ENCODE measurements at places on chromosomes 1 and 21.

GRCh38 chr1:18773753-18774152 lies 85.7 kb downstream of the TAS1R2 start:
- DNase-seq = no peak

DNA sequence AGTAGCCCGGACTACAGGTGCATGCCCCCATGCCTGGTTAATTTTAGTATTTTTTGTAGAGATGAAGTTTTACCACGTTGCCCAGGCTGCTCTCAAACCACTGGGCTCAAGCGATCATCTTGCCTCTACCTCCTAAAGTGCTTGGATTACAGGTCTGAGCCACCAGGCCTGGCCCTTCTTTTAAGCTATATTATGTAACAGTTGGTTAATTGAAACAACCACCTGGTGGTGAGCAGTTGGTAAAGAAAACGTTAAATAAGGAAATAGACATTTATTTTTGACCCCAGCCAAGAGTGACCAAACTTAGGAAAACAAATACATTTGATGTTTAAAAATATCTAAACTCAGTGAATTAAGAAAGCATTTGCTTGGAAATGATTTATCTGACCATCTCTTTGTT lies 12.1 kb upstream of the PDC start:
- DNase-seq = no peak

GRCh38 chr1:94011709-94012595 lies 102.7 kb upstream of the GCLM start:
- DNase-seq = no peak

DNA sequence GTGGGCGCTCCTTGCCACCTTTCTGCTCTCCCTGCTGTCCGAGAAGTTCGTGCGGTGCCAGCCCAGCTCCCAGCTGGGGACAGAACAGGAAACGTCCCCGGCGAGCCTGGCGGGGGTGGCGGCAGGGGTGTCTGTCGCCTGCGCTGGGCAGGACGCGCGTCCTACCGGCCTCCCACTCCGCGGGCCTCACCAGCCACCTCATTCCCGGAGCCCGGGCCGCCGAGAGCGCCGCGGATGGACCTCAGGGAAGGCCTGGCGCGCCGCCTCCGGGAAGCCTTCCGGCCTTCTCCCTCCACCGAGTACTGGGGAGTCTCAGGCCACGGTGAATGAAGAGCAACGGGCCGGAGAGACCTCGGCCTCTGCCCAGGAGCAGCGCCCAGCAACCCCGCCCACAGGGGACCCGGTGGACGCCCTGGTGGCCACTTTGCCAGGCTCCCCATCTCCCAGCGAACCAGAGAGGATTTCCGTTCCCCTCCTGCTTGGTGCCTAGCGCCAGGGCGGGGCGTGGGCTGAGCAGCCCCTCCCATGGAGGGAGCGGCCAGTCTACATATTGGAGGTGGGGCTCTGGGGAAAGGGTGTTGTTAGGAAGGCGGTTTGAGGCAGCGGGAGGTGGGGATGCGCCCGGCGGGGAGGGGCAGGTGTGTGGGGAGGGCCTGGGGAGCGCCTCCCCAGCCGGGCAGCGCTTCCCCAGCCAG lies 9.5 kb upstream of the TNFRSF14 start:
- peak; percentile 73 for DNase-seq

DNA sequence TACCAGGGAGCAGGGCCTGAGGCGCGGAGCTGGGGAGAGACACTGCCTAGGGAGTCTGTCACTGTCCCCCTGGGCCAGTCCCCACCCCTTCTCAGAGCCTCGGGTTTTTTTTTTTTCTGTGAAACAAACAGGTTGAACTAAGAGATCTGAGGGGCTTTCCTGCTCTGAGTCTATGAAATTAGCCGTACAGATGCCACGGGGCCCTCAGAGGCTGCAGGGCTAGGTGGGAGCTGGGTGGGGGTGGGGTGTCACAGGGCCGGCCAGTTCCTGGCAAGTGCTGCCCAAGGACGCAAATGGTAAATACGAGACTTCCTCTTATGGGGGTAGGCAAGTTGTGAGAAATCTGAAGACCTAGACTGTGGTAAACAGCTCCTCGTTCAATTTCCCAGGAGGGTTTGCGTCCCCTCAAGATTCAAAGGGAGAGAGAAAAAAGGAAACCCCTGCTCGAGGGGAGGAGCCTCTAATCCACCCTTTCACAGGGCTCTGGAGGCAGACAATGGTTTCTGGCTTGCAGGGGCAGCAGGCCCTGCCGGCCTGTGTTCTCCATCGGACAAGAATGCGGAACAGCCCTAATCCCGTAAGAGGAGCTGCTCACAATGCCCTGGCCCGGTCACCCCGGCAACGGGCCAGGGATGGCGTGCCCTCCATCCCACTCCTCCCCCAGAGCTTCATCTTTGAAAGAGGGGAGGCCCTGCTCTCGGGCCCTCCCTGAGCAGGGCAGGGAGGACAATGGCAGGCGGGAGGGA lies 7.8 kb downstream of the NUAK2 start:
- no peak for DNase-seq

DNA sequence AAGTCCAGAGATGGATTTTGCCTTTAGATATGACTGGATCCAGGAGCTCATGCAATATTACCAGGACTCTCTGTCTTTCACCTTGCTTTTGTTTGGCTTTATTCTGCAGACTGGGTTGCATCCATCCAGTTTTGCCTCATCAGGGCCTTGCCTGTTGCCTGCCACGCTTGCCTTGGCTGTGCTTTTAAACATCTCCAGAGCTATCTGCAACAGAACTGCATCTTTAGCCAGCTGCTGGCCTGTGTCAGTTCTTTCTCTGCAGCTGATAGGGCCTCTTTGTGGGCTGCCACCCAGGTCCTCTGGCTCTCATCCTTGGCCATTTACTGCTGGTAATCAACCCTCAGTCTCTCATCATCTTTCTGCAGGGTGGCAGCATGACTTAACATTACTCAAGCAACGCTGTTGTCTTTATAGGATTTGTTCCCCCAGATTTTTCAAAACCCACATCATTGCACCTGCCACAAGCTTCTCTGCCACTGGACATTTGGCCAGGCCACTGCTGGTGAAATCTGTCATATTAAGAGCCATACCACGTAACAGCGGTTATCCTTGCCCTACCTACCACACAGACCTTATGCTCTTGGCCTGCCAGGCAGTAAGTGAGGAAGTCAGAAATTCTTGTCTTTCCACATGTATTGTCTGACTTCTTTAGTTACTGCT lies 24.4 kb upstream of the HUNK start:
- no peak for DNase-seq

DNA sequence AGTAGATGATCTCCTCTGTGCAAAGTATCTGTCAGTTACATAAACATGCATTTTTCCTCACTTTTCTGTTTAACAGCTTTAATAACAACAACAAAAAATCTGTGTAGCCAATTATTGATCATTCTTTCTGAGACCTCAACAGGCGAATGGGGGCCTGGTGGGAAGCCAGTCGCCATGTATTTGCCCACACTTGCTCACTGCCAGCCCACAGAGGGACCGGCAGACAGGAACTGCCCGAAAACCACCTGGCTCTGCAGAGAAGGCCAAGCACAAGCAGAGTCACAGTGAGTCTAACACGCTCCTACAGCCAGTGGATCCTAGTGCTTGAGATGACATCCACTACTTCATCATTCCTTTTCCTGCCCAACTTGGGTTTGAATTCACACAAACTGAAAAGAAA lies 56.1 kb downstream of the NPHP4 start:
- DNase-seq = no peak

GRCh38 chr1:198934901-198935305 lies 296.1 kb downstream of the PTPRC start:
- DNase-seq = peak; percentile 22

DNA sequence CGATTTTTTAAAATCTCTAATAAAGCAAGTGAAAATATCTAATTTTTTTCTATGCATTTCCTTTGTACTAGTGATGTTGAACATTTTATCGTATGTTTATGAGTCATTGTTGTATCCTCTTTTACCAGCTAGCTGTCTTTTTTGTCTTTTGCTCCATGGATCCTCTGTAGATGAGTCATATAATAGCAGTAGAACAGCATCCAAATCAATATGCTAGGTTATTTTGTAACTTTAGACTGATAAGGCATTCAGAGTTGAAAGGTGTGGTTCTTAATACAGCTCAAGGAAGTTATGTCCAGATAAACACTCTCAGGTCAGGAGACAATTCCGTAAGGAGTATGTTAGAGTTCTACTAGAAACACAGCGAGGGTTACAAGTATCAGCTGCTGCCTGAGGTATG lies 31.9 kb downstream of the MAP10 start:
- DNase-seq = no peak

DNA sequence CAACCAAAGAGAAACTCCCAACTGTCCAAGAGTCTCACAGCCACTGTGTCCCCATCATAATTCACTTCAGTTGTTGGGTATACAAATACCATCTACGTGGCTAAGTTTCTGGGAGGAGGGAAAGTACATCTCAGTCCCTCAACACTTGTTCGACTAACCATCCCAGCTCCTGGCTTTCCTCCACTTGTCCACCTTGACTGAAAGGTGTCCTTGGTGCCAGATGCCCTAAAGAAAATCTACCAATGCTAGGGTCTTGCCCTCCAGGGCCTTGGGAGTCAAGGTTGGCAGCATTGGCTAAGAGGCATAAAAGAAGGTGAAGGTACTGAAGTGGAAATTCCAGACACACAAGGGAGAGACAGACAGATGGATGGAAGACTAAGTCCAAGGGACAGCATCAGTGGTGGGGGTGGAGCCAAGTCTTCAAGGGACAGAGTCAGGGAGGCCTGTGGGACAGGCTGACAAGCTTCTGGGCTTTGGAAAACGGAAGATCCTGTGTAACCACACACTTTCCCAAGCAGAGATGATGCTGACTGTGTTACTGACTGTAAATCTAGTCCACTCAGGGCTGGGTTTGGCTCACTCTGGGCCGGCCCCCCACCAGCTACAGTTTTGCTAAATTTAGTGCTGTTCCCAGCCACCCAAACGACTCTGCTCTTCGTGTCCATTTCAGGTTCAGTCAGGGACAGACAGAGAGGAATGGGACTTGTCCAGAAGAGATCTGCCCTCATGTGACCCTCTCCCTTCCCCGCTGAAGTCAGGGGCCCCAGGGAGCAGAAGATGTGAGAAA lies 60.1 kb downstream of the CD34 start:
- no peak for DNase-seq

GRCh38 chr1:96721053-96721415 lies 550 bp upstream of the PTBP2 start:
- no peak for DNase-seq

- DNase-seq = no peak
Measured at GRCh38 chr1:16430606-16431005, 6.6 kb downstream of the SPATA21 start.

DNA sequence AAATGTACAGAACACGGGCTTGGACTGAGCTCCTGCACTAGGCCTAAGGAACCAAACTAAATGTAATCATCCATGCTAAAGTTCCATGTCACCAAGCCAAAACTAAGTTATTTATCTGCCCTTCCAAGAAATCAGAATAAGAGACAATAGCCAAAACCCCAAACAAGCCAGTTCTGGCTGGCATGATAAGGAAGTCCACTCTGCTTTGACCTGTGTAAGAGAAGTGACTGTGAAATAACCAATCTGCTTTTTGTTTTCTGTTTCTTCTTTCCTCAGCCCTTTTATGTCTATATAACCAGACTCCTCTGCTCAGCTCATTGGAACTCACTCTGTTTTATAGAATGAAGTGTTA lies 15.1 kb downstream of the PLPPR5 start:
- DNase-seq = no peak

- DNase-seq = no peak
Measured at GRCh38 chr1:57204091-57204490, 219.8 kb downstream of the DAB1 start.

GRCh38 chr1:29972421-29973053 lies 736.2 kb downstream of the PTPRU start:
- no peak for DNase-seq

GRCh38 chr1:12622506-12622905 lies 4.5 kb upstream of the DHRS3 start:
- DNase-seq = no peak

DNA sequence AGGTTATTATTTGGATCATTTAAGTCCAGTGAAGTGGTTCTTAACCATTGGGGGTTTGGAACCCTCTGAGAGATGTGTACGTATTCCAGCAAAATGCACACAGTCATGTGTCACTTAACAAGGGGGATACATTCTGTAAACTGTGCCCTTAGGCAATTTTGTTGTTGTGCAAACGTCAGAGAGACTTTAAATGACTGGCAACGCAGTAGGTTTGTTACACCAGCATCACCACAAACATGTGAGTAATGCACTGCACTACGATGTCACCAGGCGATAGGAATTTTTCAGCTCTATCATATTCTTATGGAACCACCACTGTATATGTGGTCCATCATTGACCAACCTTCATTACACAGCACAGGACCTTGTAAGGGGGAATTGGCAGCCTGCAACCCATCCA lies 11.9 kb downstream of the AHCYL1 start:
- no peak for DNase-seq

DNA sequence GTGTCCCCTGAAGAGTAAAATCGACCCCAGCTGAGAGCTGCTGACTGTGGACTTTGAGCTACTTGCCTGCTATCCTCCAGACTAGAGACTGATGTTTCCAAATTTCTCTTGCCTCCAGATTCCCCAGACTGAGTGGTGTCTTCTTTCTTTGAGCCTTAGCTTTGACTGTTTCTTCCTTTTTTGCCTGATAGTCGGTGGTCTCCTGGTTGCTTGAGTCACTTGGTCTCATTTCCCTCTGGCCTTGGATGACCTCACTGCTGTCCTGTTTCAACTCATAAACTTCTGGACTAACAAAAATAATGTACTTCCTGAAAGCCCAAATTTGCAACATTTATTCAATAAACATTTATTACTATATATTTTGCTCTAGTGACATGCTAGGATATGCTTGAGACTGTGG lies 52.9 kb upstream of the DIPK1A start:
- no peak for DNase-seq

GRCh38 chr1:154614901-154615300 lies 6.9 kb upstream of the ADAR start:
- no peak for DNase-seq

DNA sequence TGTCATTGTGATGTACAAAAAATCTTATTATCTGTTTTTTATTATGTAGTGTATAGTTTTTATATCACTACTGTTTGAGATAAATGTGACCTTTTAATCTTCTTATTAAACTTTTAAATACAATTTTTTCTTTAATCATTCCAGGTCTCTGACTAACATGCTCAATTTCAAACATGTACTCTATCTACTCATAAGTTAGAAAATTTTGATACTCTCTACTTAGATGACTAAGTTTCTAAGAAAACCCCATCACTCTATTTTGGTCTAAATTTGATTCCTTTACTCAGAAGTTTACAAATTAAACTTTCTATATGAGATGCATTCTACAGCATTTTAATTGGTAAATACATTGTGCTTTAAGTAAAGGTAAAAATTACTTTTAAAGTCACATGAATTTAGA lies 544.0 kb downstream of the PTBP2 start:
- no peak for DNase-seq

DNA sequence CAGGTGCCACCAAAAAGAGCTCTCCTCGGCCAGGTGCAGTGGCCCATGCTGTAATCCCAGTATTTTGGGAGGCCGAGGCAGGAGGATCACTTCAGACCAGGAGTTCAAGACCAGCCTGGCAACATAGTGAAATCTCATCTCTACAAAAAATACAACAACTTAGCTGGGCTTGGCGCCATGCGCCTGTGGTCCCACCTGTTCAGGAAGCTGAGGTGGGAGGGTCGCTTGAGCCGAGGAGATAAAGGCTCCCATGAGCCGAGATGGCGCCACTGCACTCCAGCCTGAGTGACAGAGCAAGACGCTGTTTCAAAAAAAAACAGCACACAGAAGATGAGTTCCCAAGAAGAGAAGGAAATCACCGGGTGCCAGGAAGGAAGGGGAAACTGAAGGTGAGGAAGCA lies 67.0 kb downstream of the CHD5 start:
- DNase-seq = no peak

Data from activated T-helper 1 cell treated with Interleukin-2 at 50 U/mL for 16 hours (primary cell).